ENCODE measurements at places on chromosomes 4 and X. TPM values are rescaled to one million over a fixed set of nuclear protein-coding genes. Genes with fewer than 3 reads are reported as not detected.

The RTL5 gene
- 4.3 TPM for total RNA-seq

The PRKG2 gene
- 7.9 TPM for total RNA-seq

The CT45A7 gene
- total RNA-seq = not detected

The HTT gene
- total RNA-seq = 33.2 TPM

The USP9X gene
- total RNA-seq = 99.1 TPM

The SLC7A11 gene
- total RNA-seq = 21.8 TPM

The GCNA gene
- total RNA-seq = 2.3 TPM

The GPC4 gene
- total RNA-seq = 2.8 TPM
